ENCODE measurements at places on chromosomes 4 and X.
A peak's percentile ranks its signal among the peaks of the same experiment; 100 is the strongest.

DNA sequence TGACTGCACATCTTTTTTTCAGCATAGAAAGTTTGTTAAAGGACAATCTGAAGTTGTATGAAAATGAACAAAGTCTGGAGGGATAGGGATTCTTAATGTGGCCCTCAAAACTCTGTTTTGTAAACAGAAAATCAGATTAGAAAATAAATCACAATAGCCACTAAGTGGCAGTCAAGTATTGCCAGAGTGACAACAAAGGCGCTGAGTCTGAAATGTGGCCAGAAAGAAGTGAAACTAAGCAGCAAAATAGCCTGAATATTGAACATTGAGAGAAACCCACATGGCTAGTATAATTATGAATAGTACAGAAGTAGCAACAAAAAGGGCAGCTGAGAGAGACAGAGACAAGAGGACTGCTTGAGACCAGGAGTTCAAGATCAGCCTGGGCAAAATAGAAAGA is 81.1 kb upstream of the CT45A1 start:
- DNase-seq: no peak
- H3K27me3 ChIP-seq: no peaks in the 10 kb centered on the region
- H3K36me3 ChIP-seq: no peaks in the 10 kb centered on the region
- H3K4me1 ChIP-seq: no peaks in the 10 kb centered on the region

DNA sequence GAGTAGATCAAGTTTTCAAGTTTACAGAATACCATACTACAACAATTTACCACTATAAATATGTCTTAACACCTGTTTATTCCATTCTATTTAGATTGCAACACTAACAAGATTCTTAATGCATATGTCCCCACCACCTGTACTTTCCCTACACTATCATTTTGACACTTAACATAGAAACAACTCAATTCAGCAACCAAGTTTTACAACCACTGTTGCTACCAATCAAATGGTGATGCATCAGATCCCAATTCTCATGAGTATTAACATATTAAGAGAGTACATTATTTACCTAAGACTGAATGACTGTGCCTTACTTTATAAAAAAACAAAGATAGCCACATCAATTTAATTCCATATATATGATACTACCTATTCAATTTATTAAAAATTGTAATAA is 49.4 kb downstream of the EIF4E start:
- no peak overlapping the region for H3K27ac ChIP-seq
- H3K27me3 ChIP-seq: no peaks in the 10 kb centered on the region
- DNase-seq: no peak
- H3K4me1 ChIP-seq: peaks cover 2% of the 10 kb centered on the region
- peaks cover 10% of the 10 kb centered on the region for H3K36me3 ChIP-seq

DNA sequence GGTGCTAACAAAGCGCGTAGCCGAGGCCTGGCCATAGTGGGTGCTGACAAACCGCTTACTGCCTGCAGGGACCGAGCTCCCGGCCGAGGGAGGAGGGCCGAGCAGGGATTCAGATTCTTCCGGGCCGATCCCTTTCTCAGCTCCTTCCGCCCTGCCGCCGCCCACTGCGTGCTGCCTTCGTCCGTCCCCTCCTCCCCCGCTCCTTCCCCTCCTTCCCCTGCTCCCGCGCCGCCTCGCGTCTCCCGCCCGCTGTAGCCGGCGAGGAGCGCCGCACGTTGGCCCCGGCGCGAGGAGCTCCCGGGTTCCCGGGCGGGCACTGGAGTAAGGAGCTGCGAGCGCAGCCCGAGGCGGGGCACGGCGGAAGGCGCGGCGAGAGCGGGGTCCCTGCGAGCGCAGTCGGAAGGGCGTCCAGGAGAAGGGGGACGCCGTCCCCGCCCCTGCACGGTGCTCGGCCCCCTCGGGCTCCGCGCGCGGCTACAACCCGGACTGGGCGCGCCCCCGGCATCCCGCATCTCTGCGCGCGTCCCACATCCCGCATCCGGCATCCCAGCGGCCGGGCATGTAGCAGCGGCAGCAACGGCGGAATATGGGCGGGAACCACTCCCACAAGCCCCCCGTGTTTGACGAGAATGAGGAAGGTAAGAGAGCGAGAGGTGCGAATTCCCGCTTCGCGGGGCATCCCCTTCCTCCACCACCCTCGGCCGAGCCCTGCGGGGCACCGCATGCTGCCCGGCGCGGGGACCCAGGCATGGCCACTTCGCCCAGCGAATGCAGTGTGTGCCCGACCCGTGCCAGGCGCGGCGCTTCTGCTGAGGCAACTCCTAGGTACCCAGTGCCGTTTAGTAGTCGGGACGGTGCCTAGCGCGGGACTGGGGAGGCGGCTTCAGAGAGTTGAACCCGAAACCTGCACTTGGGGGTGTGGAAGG is at the start of gene STK32B:
Gene STK32B, plus strand, starts transcription at position 203 of the 926 bp plus-strand sequence.
- peak within 1 kb of the TSS; percentile 68 for H3K4me3 ChIP-seq
- peaks cover 21% of the 10 kb centered on the region for H3K27me3 ChIP-seq
- no peak for DNase-seq
- H3K36me3 ChIP-seq: no peaks in the 10 kb centered on the region
- H3K27ac ChIP-seq: no peak within 1 kb of the TSS

DNA sequence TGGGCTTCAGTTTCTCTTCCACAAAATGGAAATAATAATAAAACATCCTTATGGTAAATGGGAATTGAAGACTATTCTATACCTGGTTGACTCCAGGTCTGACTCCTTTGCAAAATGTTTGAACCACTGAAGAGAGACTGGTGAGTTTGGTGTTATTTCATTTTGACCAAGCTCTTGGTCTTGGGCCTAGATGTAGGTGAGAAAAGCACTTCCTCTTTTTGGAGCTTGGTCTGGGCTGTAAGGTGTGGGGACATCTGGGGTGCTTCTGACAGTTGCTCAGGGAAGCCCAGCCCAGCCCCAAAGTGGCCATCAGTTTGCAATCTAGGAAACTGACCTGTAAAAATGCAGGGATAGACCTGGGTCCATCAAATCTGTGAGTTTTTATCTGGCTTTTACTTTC is 26.8 kb upstream of the SOD3 start:
- no peak overlapping the region for H3K27ac ChIP-seq
- peaks cover 6% of the 10 kb centered on the region for H3K27me3 ChIP-seq
- no peak overlapping the region for H3K4me3 ChIP-seq
- no peaks in the 10 kb centered on the region for H3K36me3 ChIP-seq
- no peak for DNase-seq
- H3K4me1 ChIP-seq: no peaks in the 10 kb centered on the region

DNA sequence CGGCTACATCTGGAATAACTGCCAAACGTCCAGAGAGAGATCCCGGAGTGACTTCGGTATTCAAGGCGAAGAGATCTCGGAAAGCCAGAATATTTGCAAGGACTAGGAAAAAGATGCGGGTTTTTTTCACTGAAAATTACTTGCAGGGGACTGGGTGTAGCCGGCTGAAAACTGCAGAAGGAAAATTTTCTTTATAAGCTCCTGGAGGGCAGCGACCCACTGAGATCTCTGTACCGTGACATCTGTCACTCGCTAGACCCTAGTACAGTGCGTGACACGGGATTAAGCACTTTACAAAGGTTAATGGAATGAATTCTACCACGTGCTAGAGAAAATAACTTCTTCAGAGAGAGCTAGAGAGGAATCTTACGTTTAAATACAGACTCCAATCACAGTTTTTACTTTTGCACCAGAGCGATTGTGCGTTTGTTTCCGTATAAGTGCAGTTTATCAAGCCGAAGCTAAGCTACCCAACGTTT is 1.1 kb upstream of the LCORL start:
- no peaks in the 10 kb centered on the region for H3K36me3 ChIP-seq
- no peak for DNase-seq
- H3K4me1 ChIP-seq: peaks cover 16% of the 10 kb centered on the region
- H3K4me3 ChIP-seq: peak overlapping the region; percentile 84
